ENCODE measurements at places on chromosomes 12 and 14.

DNA sequence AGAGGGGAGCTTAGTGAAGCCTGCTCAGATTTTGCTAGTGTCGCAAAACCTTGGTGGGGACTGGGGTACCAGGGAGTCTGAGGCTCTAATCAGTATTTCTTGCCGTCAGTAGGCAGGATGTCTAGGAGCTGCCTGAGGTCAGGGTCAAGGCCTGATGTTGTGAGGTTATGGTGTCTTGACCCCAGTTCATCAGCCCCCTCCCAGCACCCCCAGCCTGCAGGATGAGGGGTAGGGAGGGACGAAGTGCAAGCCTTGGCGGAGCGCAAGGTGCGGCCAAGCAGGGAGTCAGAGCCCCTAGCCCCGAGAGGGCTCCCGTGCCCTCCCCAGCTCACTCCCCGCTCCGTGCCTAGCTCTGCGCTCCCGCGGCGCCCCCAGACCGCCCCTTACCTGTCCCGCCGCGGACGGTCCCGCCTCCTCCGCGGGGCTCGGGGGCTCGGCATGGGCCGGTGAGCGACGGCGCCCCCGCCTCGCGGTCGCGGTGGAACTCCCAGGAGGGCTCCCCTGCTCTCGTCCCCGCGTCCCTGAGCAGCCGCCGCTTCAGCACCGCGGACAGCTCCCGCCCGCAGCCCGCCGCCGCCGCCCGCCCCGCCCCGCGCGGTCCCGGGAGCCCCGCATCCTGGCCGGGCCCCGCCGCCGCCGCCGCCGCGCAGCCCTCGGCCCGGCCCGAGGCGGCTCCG is 347 bp downstream of the SYNDIG1L start:
- DNase-seq: no peak

DNA sequence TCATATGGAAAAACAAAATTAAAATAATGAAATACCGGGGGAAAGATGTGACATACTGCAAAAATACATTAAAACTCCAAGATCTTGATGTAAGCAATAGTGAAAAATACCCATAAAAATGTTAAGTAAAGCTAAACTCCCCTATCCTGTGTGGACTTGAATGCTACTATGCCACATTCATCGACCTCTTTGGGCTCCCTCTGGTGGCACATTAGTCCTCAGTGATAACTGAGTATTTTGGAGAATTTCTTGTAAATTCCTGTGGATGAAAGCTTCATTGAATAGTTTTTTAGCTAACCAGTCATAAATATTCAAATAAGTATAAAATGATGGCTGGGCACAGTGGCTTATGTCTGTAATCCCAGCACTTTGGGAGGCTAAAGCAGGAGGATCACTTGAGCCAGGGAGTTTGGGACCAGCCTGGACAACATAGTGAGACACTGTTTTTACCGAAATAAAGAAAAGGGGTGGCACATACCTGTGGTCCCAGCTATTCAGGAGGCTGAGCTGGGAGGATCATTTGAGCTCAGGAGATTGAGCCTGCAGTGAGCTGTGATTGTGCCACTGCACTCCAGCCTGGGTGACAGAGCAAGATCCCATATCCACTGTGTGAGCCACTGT is 42.4 kb upstream of the SGPP1 start:
- no peak for DNase-seq

GRCh38 chr12:3135522-3136461 is 58.6 kb downstream of the TSPAN9 start:
- peak; percentile 79 for DNase-seq

GRCh38 chr12:27367078-27367477 is 34.4 kb downstream of the BMAL2 start:
- DNase-seq: no peak

DNA sequence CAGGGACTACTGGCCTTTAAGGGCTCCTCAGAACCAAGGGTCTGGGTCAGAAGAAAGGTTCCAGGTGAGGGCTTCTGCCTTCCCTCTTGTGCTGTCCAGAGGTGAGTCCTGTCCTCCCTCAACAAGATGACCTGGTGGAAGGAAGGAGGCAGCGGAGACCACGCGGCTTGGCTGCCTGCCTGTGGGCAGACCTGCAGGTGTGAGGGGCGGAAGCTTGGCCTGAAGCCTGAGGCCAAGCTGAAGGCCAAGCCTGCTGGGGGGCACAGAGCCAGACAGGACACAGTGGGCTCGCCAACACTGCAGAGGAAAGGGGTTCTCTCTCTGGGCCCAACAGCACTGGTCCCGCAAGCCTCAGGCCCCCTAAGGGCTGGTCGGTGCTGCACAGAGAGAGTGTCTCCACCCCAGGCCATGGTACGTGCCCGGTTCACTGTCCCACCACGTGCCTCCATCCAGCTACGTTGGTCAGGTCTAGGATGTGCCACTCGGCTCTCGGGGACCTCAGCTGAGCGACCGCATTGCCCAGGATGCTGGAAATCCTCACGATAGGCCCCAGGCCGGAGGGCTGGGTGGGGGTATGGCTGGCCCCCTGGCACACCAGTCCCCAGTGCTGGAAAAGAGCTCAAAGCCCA is 170.0 kb upstream of the PRMT8 start:
- no peak for DNase-seq

DNA sequence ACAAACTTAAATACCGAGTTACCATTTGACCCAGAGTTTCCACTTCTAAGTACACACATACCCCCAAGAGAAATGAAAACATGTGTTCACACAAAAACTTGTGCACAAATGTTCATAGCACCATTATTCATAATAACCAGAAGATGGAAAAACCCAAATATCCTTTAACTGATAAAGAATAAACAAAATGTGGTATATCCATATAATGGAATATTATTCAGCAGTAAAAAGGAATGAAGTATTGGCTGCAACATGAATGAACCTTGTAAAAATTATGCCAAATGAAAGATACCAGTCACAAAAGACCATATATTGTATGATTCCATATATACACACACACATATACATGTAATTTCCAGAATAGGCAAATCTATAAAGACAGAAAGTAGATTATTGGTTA is 116.4 kb downstream of the TAOK3 start:
- DNase-seq: no peak

DNA sequence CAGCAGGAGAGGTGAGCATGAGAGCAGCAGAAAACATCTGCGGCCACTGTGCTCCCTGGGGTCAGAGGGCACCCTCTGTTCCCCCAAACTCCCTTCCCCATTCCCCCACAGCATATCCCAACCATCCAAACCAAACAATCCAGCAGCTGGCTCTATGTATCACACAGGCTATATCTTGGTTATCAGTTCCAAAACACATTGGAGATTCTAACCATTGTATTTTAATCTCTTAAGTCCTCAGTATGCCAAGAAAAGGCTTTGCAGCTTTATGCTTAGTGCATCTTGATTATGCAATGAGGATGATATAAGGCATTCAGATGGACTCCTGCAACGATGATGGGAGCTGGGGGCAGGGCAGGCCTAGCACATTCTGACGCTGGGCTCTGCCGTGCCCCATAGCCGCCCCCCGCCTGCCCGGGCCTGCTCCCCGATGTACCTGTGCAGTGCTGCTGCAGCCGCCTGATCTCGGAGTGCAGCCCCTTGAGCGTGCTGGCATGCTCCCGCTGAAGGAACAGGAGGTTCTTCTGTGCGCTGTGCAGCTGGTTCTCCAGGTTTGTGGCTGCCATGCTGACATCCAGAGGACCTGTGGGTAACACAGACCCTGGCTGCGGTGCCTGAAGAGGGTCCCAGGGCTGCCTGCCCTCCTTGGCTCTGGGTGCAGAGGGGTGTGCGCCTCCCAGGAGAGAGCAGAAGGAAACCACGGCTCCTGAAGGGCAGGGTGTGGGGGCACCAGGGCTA is 29.6 kb downstream of the CCDC92 start:
- DNase-seq: no peak

DNA sequence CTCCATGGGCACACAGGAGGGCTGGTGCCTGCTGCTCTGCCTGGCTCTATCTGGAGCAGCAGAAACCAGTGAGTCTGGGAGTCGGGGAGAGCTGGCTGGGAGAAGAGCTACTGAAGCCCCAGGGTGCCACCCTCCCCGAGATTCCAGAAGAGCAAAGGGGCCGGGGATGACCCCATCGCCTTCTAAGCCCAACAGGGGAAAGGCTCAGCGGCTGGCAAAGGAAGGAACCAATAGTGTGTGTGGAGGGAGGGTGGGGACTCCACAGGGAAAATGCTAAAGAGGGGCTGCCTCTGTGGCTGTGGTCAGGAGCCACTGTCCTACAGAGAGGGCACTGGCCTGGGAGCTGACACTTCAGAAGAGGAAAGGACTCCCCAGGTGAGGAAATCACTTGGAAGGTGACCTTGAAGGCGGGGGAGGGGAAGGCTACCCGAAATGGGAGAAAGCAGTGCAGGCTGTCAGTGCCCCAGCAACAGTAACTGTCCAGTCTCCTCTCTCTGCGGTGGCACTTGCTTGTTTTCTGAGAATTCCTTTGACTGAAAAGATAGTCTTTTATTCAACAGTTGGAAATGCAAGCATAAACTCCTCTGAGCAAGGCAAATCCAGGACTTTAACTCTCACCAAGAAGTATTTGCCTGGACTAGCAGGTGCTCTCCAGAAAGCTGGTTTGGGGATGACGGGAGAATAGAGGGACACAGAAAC is 552 bp downstream of the TAPBPL start:
- DNase-seq: peak; percentile 77

DNA sequence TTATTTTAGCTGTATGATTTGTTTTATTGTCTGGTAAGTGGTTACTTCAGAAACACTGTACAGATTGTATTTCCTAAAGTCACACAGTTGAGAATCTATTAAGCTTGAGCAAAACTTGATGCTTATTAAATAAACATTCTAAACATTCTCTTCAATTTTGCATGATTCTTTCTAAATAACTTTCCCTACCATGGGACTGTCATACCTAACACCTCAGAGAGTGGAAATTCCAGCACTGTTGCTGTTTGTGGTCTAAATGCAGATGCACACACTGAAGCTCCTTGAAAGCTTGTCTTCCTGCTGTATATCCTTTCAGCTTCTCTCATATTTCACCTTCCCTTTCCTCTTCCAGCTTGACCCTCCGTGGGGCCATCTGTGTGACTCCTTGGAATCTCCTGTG is 392.0 kb downstream of the LRIG3 start:
- DNase-seq: no peak

GRCh38 chr12:120625557-120626419 is 14.6 kb upstream of the CABP1 start:
- no peak for DNase-seq

DNA sequence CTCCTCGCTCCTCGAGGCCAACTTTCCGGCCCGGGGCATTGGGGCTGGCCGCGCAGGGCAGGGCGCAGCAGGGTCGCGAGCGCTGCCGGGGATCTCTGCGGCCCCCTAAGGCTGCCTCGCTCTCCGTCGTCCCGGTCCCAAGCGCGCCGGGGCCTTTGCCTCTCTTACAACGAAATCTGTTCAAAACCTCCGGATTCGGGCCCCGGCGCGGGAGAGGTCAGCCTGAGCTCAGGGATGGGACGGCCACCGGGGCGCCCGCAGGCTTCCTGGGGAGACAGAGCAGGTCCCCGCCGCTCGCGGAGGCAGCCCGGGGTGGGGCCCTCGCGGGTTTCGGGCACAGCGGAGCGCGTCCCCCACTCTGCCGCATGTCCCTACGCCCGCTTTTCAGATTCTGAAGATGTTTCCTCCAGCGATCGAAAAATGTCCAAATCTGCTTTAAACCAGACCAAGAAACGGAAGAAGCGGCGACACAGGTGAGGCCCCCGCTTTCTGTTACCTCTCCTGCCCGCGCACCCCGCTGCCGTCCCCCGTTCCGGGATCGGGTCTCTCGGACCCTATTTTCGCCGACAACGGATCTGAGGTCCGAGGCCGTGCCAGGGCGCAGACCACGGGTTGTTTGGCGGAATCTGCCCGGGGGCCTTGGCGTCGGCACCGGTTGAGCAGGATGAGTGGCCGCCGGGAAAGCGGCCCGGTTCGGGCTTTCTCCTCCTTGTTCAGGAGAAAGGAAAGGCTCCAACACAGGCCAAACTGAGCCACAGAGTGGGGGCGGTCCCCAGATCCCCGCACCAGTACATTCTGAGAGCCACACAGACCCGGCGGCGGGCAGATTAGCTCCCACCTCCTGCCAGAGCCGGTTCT is 1.8 kb downstream of the VSX2 start:
- peak; percentile 26 for DNase-seq

DNA sequence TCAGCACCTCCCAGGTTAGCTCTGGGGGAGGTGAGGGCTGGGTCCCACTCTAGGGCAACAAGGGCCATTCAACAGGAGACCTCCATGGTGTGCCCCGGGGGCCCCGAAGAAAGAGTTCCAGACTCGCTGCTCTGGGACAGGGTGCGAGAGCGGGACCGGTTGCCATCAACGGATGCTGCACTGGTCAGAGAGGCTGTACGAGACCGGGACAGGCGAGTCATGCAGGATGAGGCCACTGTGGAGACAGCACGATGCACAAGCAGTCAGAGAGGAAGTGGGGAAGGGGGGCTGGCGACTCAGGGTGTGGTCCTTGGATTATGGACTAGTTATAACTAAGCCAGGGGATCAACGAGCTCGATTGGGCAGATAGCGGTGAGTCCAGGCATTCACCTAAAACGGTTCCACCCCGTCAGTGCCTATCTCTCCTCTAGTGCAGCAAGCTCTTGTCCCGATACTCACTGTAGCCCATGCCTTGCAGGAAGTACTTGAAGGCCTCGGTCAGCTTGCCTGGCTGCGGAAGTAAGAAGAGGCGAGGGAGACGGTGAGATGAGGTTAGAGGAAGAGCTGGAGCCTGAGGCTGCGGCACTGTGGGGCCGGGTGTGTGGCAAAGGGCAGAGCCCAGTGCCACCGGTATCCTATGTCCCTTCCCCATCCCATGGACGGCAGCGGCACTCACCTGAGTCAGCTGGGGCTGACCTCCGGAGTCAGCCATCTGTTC is 7.2 kb downstream of the NDRG2 start:
- DNase-seq: no peak

DNA sequence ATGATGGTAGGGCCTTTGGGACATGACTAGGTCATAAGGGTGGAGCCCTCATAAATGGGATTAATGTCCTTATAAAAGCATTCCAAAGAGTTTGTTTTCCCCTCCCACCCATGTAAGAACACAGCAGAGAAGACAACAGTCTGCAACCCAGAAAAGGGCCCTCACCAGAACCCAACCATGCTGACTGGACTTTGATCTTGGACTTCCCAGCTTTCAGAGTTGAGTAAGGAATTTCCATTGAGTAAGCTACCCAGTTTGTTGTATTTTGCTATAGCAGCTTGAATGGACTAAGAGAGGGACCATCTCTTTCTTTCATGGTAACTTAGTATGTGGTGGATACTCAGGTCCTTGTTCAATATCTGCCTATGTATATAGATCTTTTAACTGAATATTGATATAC is 2.9 kb upstream of the SPX start:
- no peak for DNase-seq

DNA sequence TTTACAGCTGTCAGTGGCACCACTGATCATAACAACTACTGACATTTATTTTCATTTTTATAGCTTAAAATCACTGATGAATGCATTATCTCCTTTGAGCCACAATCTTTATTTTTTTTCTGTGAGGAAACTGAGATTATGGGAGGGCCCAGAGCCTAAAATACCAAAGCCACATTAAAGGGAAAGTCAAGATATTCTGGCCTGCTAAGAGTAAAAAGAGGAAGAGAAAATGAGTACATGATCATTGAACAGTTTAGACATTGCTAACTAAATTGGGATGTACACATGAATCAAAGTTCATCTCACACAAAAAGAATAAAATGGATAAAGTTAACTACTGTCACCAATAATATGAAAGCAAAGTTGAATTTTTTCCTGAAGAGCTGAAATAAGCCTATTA is 170.5 kb upstream of the GARIN2 start:
- no peak for DNase-seq

All from DMS79 treated with DMSO at 0.1 percent for 48 hours (cell line).